Activated naive CD8-positive, alpha-beta T cell treated with anti-CD3 and anti-CD28 coated beads for 36 hours (primary cell): ENCODE measurements at places on chromosomes 4 and X.

GRCh38 chr4:27152703-27153102, 292.1 kb downstream of the STIM2 start:
- no peak for DNase-seq

GRCh38 chr4:172055498-172055897, 242.3 kb downstream of the GALNTL6 start:
- no peak for DNase-seq

- no peak for DNase-seq
Measured at GRCh38 chr4:71415491-71415890, 76.7 kb downstream of the SLC4A4 start.

- DNase-seq = no peak
Measured at GRCh38 chr4:8788174-8788573, 83.5 kb downstream of the HMX1 start.

GRCh38 chr4:78654807-78655206, 103.2 kb downstream of the ANXA3 start:
- no peak for DNase-seq

- DNase-seq = no peak
Measured at GRCh38 chr4:147286846-147287587, 193.9 kb upstream of the EDNRA start.

DNA sequence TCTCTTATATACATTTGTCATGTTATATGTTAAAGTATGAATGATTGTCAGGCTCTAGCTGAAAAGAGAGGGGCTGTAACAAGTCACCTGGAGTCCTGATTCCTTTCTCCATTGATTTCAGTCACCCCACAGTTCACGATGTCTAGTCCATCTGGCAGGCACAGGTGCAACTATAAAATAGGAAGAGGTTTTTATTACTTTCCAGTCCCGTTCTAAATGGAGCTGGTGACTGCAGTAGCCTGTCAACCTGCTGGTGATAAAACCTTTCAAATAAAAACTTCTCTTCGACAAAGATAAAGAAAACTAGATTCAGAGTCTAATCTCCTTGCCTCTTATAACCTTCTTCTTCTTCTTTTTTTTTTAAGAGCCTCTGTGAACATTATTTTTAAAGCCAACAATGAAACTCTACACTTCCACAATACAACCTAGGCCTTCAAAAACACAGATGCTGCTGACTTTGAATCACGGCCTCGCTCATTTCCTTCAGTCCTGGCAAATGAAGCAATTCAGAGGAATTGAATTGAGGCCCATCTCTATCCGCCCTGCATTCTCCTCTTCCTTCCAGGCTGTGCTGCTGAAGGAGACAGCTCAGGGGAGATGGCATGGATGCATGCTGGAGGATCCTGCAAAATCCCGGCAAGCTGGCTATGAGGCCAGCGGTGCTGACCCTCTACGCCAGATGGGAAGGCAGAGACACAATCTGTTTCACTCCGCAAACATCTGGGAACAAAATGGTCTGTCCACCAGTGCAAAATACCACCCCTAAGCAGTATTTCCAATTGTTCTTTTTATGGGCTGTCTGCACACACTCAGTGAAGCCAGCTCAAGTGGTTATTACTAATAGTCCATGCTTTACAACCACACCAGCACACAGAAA, 27.3 kb upstream of the CDKN2AIP start:
- DNase-seq = no peak

DNA sequence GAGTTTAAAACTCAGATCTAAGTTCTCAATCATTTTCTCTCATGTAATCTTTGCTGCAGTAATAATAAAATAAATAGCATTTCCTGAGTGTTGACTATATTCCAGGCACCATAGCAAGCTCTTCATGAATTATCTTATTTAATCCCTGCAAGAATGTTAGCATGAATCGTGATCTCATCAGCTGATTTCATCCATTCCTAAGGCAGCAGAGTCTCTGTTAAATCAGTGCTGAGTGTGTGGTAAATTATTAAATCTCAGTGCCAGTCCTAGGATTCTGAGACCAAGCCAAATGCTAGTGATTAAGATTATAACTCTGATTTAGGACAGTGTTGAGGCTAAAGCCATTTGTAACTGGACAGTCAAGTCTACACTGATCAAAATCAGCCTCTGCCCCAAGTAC, 240.3 kb upstream of the TAPT1 start:
- DNase-seq = no peak

DNA sequence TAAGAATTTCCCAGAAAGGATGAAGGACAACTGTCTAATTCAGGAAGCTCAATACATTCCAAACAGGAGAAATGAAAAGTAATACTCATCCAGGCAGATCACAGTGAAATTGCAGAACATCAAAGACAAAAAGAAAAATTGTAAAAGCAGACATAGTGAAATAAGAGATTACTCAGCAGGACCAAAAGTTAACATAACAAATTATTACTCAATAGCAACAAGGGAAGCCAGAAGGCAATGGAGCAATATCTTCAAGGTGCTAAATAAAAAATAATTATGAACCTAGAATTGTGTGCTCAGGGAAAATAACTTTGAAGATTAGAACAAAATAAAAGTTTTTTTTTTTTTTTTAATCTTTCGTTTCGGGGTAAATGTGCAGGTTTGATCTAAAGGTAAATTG, 30.5 kb upstream of the ENPP6 start:
- no peak for DNase-seq

GRCh38 chr4:177177541-177178081, 132.1 kb upstream of the NEIL3 start:
- no peak for DNase-seq

- DNase-seq = no peak
Measured at GRCh38 chrX:118143578-118143977, 27.0 kb upstream of the KLHL13 start.

DNA sequence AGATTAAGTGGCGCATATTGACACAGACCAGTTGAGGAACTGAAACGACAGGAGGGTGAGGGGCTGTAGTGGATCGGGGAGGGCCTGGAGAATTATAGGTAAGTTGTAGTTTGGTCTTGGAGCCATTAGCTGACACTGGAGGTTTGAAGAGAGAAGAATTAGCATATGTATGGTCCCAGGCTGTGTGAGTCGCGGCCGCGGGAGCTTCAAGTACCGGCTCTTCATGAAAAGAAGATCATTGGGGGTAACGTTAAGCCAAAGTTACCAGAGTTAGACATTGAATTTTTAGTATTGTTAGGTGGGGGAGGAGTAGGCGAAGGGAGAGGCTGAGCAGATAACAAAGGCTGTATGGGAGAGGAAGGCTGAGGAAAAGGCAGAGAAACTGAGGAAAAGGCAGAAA, 56.5 kb downstream of the ZNF674 start:
- no peak for DNase-seq

DNA sequence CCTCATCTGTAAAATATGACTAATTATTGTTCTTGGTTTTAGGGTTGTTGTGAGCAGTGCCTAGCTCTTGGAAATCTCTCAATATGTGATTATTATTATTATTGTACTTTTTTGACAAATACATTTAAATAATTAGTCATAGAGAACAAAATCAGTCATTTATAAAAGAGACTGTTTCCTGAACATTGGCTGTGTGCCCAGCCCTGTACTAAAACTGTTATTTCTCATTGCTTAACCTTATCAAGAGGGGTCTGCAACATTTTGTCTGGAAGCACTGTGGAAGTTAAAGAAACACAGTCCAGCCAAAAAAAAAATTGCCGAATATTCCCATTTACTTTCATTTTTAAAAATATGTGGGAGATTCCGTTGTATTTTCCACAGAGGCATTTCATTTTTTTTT, 989.2 kb upstream of the SLIT2 start:
- DNase-seq = no peak

- peak; percentile 54 for DNase-seq
Measured at GRCh38 chr4:121951521-121952110, at the start of gene TRPC3. TSS of gene TRPC3 (minus strand) at chr4:121952060. CDS start at chr4:121951680, 380 bp downstream.

DNA sequence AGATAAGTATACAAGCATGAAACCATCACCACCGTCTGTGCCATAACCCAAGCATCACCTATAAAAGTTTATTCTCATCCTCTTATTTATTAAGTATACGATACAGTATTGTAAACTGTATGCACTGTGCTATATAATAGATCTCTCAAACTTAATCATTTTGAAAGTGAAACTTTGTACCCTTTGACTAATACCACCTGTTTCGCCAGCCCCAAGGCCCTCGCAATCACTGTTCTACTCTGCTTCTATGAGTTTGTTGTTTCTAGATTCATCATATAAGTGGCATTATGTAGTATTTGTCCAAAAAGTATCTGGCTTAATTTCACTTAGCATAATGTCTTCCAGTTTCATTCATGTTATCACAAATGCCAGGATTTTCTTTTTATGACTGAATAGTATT, 72.1 kb upstream of the DOCK11 start:
- DNase-seq = no peak

DNA sequence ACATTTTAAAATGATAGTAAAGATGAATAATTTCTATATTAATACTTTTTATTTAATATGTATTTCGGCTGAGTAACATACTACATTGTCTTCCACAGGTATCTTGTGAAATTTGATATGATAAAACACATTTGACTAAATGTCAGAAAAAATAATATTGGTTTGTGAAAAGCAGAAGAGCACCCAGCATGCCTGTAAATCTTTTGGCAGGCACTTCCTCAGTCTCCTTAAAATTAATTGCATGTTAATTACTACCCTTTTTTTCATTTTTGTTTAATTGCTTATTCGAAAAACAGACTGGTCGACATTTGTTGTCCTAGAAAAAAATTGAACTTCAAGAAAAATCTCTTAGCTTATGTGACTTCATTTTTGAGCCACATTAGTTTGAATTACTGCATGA, 40.6 kb downstream of the CLCN3 start:
- DNase-seq = no peak

DNA sequence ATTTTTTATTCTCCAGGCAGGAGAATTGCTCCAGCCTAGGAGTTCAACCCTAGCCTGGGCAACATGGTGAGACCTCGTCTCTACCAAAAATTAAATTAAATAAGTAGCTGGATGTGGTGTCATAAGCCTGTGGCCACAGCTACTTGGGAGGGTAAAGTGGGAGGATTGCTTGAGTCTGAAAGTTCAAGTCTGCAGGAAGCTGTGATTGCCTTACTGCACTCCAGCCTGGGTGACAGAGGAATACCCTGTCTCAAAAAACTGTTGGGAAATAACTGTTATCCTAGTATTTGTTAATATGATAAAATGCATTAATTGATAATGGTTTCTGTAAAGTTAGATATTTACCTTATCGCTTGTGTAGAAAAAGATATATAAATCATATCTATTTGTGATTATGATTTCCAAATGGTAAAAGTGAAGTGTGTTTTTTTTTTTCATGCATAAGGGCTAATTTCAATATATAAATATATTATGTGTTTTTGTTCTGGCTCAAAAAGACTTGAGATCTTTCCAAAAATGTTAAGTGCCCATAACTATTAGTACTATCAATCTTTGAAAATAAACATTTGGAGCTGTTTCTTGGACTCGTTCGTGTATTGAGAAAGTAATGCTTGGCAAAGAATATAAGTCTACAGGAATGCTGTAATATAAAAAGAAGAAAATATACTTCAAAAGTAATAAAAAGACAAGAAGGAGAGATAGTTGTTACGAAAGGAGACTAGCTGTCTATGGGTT, 396.6 kb downstream of the ADGRL3 start:
- no peak for DNase-seq

- DNase-seq = no peak
Measured at GRCh38 chr4:77805840-77806239, 13.3 kb downstream of the CNOT6L start.

DNA sequence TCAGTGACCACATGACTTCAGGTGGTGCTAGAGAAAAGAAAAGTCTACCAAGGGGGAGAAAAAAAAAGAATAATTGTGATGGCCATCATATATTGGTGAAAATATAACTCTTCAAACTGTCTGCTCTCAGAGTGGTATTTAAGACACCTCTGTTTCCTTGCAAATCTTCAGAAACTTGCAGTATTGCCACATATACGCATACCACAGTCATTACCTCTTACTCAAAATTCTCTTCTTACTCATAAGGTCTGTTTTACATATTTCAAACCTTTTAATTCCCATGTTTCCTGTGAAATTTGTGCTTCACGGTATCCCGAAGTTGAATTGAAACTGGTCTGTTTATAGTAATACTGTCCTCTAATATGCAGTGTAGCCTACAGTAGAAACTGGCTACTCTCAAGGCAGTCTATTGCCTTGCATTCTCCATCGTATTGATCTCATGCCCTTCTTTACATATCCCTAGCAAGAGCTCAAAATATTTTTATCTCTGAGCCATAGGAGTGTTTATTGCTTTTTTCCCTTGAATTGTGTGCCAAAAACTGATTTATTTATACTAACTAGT, 34.7 kb upstream of the LHFPL1 start:
- no peak for DNase-seq

DNA sequence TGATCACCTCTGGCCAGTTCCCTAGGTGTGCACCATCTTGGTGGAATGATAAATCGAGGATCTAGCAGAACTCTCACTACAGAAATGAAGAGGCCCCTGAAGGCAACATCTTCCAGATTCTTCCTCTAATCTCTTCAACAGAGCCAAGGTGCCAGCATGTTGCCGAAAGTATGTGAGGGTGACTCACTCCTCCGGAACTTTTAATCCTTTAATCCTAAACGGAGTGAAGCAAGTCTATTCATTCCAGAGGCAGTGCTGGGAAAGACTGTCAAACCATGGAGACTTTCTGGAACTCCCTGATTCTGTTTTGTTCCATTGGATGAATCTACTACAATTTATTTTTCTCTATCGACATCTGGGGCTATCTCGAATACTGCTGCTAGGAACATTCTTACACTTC, 68.7 kb downstream of the SUPT20HL2 start:
- DNase-seq = no peak

- DNase-seq = no peak
Measured at GRCh38 chrX:41481264-41482109, 34.3 kb downstream of the NYX start.

- DNase-seq = peak; percentile 65
Measured at GRCh38 chrX:118975831-118976598, 1.6 kb downstream of the LONRF3 start.

DNA sequence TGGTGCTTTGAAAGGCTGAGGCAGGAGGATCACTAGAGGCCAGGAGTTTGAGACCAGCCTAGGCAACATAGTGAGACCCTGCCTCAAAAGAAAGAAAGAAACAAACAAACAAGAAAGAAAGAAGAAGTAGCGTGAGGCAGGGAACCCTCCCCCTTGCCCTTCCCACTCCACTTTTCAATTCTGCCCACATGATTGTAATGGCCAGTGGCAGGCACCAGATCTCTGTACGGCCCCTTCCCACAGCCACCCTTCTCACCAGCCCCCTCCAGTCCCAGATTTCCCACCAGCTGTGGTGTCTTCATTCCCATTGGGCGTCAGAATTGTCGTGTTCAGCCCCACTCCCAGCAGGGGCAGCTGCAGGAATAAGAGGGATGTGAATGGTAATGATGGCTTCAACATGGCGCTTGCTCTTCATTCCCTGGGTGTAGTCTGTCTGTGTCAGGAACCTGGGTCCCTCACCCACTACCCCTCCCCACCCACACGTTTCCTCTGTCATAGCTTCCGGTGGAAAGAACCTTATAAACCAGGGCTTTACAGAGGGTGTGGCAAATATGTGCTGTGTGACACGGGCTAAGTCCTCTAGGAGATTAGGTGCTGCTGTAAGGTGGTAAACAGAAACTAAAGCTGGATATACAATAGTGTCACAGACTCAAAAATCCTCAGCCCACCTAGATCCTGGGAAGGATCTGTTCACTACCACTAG, at the start of gene IL2RG:
Gene IL2RG (minus strand): TSS at position 437 of the 703 bp plus-strand sequence. CDS start 38 bp downstream, at position 399.
- DNase-seq = peak; percentile 73
